GM23338 (cell line): ENCODE measurements at places on chromosomes 1 and 21.

DNA sequence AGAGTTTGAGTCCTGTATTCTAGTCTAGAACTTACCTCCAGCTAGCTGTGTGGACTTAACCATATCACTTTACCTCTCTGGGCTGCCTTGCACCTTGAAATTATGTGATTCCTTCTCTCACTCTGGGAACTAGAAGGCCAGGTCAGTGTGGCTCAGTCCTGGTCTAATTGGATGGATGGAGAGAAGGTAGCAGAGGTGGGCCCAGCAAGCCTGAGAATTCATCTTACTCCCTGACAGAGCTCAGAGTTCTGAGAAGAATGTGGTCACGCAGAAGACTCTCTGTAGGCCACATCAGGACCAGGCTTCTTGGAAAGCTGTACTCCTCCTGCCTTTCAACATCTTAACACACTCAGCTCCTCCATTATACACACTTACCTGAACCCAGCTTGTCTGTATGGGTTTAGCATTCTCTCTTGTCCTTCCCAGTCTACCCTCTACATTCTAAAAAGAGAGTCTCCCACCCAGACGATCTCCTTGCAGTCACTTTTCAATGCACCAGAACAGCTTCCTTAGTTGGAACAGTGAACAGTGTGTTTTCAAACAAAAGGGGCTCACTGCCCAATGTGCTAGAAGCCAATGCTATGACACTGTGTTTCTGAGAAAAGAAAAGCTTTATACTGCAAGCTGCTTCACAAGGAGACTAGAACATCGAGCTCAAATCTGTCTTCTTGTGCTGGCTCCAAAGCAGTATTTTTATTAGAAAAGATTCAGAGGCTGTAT, 60.5 kb downstream of the CAPN9 start:
- DNase-seq = no peak

DNA sequence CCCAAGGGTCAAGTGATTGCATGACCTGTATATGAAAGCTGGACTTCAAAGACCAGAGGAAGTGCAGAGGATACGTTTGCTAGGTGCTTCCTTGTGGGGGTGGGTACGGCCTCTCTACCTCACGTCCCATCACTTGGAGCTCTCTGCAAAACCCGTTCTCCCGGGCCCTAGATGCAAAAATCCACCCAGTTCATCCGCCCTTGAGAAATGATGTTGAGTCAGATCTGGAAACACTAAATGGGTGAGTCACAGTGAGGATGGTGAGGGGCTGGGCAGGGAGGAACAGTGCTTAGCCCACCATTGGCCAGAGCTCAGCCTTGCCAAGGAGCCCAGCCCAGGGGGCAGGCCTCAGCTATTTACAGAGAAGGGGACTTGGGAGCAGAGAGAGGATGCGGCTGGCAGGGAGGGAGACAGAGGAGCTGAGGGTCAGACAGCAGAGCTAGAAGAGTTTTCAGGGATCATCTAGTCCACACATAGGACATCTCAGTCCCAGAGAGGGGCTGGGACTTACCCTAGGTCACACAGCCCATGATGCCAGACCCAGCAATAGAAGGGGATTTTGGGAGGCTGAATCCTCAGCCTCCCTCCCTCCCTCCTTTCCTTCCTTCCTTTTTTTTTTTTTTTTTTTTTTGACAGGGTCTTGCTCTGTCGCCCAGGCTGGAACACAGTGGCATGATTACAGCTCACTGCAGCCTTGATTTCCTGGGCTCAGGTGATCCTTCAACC, 14.6 kb downstream of the ARHGEF10L start:
- no peak for DNase-seq

DNA sequence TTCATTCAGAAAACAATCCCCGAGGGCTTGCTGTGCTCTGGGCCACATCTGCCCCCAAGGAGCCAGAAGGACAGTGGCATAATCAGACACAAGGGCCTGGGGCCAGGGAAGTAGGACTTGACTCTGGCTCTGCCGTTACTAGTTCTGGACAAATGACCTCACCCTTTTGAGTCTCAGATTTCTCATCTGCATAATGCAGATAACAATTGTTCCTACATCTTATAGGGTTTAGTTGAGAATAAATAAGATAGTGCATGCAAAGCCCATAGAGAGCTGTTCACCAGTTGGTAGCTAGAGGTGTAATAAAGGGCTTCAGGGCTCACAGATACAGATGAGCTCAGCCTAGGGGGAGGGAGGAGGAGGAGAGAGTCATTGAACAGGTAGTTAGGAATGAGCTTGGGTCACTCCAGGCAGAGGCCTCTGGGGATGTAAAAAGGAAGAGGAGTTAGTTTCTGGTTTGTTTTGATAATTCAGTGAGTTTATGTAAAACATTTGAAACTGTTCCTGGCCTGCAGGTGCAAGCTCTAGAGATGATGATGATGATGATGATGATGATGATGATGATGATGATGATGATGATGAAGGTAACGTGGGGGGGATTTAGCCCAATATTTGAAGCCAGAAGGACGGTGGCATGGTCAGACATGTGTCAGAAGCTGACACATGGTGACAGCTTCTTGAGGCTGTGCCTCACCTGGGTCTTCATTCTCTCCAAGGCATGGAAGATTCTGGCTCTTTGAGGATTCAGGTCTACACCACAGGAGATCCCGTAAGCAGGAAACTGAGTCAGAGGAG, 858 bp downstream of the LACTBL1 start:
- DNase-seq = peak; percentile 14

DNA sequence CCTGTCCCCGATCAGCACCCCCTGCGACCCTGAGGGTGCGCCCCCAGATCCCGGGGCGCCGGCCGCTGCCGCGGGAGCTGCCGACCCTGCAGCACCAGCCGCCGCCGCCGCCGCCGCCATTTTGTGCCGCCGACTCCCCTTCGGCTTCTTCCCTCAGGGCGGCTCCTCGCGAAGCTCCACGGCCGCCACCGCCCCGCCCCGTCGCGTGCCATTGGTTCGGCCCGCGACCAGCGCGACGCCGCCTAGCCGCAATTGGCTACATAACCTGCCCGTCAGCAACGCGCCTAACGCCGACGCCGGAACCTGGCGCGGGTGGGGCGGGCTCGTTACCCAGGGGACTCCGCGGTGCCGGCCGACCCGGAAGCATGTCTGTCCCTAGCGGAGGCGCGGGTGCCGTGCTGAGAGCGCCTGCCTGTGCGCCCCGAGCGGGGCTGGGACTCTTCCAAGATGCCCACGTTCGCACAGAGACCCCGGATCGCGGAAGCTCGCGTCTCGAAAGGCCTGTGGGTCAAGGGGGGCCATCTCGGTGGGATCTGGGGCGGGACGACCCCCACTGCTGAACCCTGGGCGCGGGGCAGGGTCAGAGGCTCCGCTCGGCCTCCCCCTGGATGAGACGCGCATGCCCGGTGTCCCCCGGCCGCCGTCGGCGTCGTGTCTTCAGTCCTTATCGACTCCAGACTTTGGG, at the start of gene CCNL2:
TSS of gene CCNL2 (minus strand) at position 149 of the 685 bp plus-strand sequence. CDS start at position 120, 29 bp downstream.
- DNase-seq = peak; percentile 99

DNA sequence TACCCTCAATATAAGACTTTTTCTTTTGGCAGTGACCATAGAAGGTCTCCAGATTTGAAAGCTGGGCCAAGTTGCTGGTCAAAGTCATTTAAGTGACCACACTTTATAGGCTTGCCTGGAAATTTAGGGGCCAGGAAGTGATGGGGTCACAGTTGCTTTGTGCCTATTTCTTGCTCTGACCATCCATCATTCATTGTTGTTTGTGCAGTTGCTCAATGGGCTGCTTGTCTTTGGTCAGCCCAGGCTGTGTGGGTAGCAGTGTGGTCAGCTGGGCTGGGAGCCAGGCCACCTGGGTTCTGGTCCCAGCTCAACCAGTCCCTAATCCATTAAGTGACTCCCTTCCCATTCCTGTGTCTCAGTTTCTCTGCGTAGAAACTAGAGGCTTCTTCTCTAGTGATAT, 2.1 kb upstream of the OTUD7B start:
- no peak for DNase-seq

DNA sequence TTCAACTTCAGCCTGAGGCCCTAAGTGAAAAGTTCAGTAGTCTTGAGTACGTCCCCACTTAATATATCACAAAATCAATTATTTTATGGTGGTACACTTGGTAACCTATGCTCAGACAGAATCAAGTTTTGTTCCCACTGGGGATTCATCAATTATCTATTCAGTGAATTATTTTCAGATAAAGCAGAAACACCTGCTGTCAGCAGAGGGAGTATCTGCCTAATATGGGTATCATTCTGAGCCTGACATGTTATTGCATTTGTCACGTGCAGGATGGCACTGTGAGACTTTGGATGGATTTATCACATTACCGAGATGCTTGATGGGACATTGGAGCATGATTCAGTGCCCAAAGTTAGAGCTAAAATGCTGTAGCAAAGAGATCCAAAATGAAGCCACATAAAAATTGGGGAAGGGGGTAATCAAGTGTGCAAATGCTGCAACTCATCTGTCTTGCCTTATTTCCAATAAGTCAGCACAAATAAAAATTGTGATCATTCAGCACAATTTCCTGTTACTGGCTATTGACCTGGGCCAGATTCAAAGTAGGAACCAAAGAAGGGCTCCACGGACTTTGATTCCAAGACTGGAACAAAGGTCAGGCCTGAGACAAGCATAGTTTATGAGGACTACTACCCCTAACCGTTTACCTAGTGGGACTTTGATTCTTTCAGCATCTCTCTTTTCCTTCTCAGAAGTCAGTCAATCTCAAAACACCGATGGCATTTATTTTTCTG, 657.6 kb downstream of the LMO4 start:
- no peak for DNase-seq

DNA sequence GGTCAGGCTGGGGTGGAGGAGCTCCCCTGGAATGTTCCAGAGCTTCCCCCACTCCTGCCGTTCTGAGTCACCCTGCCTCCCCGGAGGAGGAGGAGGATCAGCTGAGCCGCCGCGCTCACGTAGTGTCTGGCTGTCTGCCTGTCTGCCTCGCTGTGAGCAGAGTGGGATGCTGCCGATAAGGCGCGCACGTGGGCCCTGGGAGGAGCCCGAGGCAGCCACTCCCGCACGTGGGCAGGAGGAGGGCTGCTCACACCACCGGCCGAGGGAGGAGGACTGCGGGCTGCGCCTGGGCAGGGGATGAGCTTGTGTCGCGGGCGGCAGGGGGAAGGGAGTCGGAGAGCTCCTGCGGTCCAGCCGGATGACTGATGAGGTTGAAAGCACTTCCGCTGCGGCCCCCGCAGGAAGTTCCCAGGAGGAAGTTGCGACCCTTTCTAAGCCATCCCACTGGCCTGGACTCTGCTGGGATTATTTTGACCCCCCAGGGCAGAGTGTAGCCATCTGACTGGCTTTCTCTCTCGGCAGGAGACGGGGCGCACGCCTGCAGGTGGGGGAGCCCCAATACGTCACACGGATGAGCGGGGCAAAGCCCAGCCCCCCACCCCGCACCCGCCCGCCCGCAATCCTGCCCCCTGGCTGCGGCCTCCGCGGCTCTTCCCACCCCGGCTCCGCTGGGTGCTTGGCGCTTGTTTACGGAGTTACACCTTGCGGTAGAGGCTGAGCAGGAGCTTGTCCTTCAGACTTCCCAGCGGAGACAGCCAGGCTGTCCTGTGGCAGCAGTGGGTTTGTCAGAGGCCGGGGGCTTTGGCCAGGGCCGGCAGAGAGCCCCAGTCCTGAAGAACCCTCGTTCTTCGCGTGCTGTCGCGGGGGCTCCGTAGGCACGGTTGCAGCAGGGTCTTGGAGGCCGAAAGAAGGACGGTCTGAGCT, 9.8 kb downstream of the PDXK start:
- DNase-seq = peak; percentile 94

DNA sequence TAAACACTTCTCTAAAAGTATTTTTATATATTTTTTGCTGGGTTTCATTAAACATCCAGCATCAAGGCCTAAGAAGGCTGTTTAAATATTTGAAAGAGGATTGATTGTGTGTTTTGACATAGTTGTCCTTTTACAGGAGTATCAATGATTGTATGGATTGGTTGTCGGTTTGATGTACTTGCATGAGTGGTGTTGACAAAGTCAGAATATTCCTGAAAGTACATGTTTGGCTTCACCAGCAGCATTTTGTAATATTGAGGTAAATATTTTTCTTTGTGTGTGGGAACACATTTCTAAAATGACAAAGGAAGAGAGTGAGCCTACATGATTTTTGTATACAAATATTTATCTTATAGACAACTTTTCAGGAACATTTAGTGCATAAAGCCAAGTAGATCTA, 269.7 kb downstream of the PTBP2 start:
- DNase-seq = no peak
